ENCODE measurements at places on chromosomes 3 and 15.

DNA sequence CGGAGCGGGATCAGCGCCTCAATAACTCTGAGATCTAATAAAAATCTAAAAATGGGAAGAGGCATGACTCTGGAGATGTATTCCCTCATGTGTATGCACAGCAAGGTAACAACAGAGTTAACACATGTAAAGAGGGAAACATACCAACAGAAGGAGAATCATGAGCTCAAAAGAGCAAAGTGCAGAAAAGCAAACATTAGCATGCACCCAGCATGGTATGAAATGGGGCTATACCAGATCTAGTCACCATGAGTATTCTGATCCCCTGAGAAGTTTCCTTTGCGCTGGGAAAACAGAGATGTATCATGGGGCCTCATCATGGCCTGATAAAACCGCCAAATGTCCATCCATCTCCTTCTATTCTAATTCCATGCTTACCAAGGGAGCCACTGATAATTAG, 129.1 kb downstream of the GLDN start:
- DNase-seq: no peak

GRCh38 chr3:185997130-185997529, 59.3 kb upstream of the TRA2B start:
- no peak for DNase-seq

GRCh38 chr3:140176526-140176925, 241.5 kb downstream of the CLSTN2 start:
- DNase-seq: no peak

GRCh38 chr3:55555873-55556618, 68.9 kb upstream of the WNT5A start:
- no peak for DNase-seq

DNA sequence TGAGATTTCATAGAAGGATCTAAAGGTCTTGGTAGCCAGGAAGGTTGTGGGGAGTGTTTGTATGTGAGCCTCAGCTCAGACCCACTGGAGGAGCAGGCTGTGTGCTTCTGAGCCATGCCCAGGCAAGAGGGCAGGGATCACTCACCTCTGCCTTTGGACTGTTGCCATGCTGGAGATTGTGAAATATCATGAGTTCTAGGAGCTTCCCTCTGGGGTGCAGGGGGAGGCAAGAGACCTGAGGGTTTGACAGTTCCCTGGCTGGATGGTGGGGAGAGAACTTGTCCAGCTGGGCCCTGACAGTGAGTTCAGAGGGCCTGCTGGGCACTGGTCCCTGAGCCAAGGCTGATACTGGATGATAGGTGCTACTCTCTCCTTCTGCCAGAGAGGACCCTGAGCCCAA, 6.0 kb downstream of the SLC6A1 start:
- no peak for DNase-seq

GRCh38 chr3:141385406-141386125, 17.3 kb downstream of the ZBTB38 start:
- DNase-seq: no peak

GRCh38 chr3:194285024-194285849, 65.9 kb downstream of the CPN2 start:
- DNase-seq: no peak

GRCh38 chr3:44894485-44894884, 20.1 kb downstream of the TGM4 start:
- no peak for DNase-seq

GRCh38 chr3:98763076-98763475, at the start of gene ST3GAL6:
Gene ST3GAL6 (plus strand): TSS chr3:98763340. CDS start chr3:98768441, 5,101 bp downstream.
- peak; percentile 1 for DNase-seq

GRCh38 chr3:192237992-192238608, 489.2 kb downstream of the FGF12 start:
- DNase-seq: no peak

DNA sequence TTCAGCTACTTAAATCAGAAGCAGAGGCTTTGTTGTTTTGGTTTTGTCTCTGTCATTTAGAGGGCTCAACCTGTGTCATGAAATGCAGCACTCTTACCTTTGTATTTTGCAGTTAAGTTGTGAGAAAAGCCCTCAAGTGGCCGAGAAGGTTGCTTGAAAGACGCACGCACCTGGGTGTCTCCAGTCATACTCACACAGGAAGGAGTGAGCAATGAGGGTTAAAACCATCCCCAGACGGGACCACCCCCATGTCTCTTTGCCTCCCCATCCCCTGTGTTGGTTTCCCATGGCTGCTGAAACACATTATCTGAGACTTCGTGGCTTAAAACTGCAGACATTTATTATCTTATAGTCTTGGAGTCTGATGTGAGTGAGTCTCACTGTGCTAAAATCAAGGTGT, 376.1 kb upstream of the CFAP20DC start:
- no peak for DNase-seq

- no peak for DNase-seq
Measured at GRCh38 chr15:57253082-57253481, 123.2 kb upstream of the CGNL1 start.

- DNase-seq: no peak
Measured at GRCh38 chr15:26713498-26713897, 59.4 kb downstream of the GABRB3 start.

DNA sequence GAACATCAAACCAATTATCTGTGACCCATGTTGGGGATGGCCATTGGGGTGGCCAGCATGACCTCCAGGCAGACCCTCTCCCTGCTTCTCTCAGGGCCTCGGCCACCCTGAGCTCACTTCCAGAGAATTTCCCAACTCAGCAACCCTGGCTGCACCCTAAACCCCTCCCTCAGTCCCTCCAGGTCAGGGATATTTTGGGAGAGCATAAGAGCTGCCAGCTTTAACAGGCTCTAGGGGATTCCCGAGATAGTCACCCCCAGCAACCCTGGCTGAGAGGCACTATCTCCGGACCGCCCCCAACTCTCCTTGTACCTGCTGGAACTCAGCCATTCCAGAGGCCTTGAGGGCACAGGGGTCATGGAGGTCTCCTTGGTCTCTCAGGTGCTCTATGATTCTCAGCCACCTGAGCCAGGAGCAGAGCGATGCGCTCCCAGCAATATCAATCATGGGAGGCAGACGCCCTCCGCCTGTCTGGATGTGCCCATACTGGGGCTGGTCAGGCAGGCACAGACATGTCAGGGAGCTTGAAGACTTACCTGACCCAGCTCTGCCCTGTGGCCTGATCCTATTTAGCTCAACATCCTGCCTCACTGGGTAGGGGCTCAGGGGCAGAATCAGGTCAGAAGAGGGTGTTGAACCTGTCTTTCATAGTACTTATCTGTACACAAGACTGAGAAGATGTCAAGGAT, 34.9 kb upstream of the CILP start:
- DNase-seq: no peak

- no peak for DNase-seq
Measured at GRCh38 chr3:58391156-58391865, 42.3 kb downstream of the PDHB start.

- DNase-seq: no peak
Measured at GRCh38 chr15:95024351-95024750, 793.0 kb downstream of the MCTP2 start.

GRCh38 chr15:73584699-73585420, 48.3 kb downstream of the NPTN start:
- no peak for DNase-seq

DNA sequence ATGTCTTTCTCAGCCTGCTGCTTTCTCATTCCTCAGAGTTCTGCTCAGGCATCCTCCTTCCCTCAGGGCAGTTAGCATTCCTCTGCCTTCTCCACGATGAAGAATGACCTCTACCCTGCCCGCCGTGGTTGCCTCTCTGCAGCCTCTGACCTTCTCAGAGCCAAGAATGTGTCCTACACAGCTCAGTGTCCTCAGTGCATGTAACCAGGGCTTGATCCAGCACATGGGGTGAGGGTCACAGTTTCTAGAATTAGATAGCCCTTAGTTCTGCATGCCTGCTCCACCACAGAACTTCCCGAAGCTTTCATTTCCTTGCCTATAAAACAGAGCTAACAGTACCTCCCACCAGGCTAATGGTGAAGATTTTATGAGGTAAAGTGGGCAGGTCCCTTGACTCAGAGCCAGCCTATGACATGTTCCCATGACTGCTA, 182.1 kb downstream of the CLSTN2 start:
- DNase-seq: no peak

GRCh38 chr3:187968883-187969580, 184.9 kb upstream of the LPP start:
- no peak for DNase-seq

DNA sequence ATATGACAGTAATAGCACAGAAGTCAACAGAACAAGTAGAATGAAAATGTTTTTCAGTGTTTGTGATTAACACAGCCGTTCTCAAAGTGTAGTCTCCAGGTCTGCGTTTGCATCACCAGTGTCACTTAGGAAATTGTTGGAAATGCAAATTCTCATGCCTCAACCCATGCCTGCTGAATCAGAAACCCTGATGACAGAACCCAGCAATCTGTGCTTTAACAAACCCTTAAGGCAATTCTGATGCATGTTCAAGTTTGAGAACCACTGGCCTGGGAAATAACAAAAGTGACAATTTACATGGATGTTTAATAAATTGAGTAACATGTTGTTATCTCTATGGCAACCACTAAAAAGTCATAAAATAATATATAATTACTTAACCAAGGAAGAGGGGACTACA, 103.1 kb upstream of the ATP11B start:
- DNase-seq: no peak

DNA sequence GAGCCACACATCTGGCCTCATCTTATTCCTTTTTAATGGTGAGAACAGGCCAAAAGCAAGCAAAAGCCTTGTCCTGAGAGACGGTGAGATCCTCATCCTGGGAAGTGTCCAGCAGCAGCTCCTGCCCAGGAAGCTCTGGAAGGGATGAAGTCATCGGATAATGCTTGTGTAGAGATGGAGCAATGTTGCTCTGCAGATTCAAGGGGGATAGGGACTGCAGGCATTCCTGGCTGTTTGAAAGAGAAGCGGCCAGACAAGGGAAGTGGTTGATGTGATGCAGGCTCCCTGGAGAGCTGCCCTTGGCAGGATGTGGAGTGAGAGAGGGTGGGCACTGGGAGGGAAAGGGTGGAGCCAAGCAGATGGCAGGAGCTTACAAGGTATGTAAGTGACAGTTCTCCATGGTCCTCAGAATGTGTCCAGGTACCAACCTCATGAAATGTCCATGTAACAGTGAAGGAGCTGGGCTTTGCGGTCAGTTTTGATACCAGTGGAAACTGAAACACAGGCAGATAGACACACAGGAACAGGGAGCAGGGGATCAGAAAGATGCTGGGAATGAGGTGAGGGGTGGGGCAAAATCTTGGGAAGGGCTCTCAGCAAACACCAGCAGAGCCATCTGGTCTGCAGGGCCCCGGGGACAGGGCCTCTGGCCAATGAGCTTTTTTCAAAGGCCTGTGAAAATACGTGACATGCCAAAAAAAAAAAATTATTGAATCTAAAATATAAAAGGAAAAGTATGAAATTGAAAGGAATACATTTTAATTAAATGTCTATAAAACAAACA, 32.2 kb upstream of the LACTB start:
- no peak for DNase-seq

DNA sequence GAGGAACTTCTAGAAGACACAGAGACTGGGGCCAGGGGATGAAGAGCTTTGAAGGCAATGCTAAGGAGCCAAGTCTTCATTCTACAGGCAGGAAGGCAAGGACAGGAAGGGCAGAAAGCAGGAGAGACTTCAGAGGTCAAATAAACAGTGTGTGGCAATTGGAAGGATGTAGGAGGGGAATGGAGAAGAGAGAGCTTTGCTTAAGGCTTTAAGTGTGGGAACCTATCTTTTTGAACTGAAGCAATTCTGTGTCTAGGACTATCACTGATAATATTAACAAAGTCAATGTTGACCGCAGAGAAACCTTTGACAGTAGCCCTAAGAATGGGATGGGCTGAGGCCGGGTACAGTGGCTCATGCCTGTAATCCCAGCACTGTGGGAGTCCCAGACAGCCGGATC, 325.0 kb downstream of the FOXP1 start:
- no peak for DNase-seq

GRCh38 chr3:111615880-111616279, 20.7 kb upstream of the ZBED2 start:
- no peak for DNase-seq

DNA sequence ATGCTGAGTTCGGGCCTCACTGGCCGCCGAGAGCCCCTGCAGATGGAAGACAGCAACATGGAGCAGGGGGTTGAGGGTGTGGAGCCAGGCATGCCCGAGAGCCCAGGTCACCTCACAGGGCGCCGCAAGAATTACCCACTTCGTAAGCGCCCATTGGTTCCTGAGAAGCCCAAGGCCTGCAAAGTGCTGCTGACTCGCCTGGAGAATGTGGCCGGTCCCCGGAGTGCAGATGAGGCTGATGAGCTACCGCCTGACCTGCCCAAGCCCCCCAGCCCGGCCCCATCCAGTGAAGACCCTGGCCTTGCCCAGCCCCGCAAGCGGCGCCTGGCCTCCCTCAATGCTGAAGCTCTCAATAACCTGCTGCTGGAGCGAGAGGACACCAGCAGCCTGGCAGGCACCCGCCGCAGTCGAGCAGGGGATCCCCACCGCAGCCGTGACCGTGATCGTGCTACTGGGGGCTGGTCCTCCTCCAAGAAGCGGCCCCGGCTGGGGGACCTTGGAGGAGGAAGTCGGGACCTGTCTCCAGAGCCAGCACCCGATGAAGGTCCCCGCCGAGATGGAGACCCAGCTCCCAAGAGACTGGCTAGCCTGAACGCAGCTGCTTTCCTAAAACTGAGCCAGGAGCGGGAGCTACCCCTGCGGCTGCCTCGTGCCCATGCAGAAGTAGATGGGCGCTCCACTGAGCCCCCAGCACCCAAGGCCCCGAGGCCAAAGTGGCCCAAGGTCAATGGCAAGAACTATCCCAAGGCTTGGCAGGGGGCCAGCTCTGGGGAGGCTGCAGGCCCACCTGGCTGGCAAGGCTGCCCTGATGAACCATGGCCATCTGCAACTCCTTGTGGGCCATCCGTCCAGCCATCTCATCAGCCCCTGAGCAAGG, 12.1 kb upstream of the CHST14 start:
- no peak for DNase-seq

DNA sequence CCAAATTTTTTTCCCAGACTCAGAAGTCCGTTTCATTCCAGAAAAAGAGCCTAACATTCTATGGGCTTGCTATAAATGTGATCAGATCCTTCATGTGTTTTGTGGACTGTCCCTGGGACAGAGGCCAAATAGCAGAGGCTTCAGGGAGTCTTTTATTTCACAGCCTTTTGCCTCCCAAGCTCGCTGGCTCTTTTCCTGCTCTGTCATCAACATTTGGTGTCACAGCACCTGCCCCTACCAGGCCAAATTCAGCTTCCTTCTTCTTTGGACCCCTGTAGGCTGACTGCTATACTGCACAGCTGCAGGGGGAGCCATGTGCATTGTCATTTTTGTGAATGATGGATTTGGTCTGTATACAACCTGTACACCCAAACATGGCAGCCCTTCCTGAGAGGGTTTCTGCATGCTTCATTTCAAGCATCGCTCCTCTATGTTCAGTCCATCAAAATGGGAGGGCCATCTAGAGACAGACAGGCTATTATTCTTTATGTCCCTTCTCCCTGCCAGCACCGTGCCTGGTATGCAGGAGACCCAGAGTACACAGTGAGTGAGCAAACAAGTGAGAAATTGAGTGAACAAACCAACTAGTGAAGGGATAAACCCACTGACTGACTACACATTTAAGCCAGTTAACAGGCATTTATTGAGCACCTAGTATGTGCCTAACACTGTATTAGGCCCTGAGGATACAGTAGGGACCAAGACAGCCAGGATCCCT, 17.9 kb upstream of the RPP14 start:
- no peak for DNase-seq

All from esophagus squamous epithelium (tissue), 5 donors.